ENCODE measurements at places on chromosomes 2 and 18.
A peak's percentile ranks its signal among the peaks of the same experiment; 100 is the strongest.

- DNase-seq: no peak
Measured at GRCh38 chr2:118811514-118812115, 35.8 kb downstream of the EN1 start.

DNA sequence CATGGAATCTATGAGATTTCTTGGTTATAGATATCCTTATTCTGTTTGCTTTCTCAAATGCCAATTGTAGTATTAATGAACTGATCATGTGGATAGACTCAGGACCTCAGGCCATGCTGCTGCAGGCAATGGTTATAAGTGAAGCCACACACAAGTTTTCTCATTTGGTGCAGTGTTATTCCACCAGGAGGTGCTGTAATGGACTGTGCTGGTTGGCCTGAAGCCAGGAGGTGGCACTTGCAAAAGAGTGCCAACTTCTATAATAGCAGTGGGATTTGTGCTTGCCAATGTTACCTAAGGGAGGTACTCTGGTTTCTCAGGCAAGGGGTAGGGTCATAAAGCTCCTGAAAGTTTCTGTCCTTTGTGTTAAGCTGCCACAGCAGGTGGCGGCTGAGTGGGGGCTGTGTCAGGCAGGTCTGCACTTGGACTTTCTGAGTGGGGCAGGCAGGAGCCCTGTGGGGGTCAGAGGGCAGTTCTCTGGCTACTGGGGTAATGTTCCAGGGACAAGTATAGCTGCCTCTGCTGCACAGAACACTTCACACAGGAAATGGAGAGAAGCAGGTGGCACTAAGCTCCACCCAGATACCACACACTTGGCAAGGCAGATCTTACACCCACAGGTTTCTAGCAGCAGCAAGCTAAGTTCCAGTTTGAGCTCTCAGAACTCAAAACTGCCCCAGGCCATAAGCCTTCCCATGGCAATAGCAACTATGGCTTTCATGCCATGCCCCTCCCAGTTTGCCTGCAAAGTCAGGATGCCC is 352.6 kb upstream of the CWC22 start:
- no peak for DNase-seq

DNA sequence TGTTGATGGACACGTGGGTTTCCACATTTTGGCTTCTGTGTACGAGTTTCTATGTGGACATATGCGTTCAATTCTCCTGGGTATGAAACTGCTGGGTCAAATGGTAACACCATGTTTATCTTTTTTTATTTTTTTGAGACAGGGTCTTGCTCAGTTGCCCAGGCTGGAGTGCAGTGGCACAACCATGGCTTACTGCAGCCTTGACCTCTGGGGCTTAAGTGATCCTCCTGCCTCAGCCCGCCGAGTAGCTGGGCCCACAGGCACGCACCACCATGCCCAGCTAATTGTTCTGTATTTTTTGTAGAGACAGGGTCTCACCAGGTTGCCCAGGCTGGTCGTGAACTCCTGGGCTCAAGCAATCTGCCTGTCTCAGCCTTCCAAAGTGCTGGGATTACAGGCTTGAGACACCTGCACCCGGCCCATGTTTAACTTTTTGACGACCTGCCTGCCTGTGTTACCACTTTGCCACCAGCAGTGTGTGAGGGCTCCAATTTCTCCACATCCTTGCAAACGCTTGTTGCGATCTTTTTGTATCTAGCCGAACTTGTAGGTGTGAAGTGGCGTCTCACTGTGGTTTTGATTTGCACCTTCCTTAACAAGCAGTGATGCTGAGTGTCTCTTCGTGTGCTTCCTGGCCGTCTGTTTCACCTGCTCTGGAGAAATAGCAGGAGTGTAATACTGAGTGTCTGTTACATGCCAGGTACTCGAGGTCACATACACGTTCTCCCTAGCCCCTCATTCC is 6.9 kb downstream of the HSBP1L1 start:
- DNase-seq: no peak

GRCh38 chr2:240525802-240526201 is 32.0 kb downstream of the ANKMY1 start:
- no peak for DNase-seq

- no peak for DNase-seq
Measured at GRCh38 chr18:13796515-13796914, 27.4 kb upstream of the MC5R start.

DNA sequence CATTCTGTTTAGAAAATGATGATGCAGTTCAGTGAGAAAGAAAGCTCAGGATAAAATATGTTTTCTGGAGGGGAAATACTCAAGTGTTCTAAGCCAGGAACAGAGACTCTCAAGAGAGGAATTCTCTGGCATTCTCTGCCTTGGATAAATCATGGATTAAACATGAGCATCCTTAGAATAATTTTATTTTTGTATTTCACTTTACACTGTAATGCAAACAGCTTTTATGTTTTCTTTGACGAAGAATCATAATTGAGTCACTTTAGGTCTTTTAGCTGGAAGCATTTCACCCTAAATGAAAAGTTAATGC is 11.1 kb downstream of the GDF7 start:
- no peak for DNase-seq

DNA sequence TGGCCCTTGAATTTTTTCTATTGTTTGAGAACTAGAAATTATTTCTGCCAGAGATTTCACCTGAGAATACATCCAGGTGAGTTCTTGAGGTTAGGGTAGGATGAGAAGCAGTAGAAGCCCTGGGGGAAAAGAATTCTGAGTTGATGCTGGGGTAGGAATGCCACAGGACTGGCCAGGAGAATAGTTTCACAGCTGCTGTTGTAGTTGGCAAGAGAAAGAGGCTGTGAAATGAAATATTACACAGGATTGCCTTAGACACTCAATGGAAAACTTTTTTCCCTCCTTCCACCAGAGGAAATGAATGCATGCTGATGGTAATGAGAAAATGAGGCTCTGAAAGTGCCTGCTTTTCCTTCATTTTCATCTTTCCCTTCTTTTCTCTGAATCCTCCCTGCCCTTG is 54.6 kb downstream of the PRKCE start:
- DNase-seq: no peak

DNA sequence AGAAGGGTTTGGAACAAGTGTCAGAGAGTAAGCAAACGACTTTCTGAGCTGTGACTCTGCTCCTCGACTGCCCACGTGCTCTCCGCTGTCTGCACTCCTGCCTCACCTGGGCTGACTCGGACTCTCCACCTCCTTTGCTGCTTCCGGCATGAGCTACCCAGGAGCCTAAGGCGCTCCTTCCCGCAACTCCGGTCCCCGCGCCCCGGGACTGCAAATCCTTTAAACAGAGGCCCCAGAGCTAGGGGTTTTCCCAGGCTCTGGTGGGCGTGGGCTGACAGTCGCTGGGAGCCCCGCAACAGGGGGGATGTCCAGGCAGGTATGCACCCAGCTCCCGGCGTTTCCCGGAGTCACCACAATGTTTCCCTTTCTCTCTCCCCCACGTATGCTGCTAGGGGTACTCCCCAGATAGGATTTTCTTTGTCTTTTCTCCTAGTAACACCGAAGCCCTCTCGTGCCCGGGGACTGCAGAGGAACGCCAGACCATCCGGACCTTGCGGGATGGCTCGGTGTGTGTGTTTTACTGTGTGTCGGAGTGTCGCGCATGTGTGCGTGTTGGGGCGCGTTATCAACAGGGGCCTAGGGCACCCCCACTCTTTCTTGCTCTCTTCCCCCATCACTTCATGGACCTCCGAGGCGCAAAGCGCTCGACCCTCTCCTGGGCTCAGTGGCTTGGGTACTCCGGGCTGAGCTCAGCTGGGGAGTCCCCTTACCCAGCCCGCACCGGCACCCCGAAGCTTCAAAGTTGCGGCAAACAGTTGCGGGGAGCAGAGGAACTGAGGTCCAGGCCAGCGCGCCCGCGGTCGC is 691 bp upstream of the THSD7B start:
- DNase-seq: peak; percentile 39

- DNase-seq: peak; percentile 45
Measured at GRCh38 chr2:101012706-101013181, 10.7 kb downstream of the RPL31 start.

- no peak for DNase-seq
Measured at GRCh38 chr18:650428-650858, 7.0 kb upstream of the TYMS start.

DNA sequence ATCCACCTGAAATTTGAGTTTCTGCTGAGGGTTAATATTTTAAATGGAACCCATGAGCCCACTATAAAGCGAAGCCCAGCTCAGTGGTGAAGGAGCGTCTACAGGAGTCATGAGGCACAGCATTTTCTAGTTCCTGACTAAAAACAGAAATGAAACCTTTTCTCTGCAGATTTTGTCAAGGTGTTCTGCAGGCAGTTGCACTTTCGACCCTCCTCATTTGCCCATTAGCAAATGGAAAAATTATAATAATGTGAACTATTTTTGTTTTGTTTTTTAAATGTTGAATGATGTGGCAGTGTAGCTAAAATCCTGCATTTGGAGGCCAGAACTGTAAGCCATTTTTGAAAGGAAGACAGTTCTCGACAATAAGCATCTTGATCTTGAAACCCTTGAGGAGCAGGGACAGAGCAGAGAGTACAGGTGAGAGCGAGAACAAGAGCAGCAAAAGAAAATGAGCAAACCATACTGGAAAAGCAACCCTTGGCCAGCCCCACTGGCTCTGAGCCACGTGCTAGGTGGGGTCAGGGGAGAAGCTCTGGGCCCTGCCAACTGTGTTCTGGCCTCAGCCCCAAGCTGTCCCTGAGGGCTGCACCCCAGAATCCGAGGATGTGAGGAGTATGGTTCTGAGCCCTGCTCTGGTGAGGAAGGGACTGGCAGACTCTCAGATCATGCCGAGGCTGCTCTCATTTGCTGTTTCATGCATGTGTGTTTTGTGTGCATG is 26.4 kb upstream of the COPS8 start:
- DNase-seq: no peak

DNA sequence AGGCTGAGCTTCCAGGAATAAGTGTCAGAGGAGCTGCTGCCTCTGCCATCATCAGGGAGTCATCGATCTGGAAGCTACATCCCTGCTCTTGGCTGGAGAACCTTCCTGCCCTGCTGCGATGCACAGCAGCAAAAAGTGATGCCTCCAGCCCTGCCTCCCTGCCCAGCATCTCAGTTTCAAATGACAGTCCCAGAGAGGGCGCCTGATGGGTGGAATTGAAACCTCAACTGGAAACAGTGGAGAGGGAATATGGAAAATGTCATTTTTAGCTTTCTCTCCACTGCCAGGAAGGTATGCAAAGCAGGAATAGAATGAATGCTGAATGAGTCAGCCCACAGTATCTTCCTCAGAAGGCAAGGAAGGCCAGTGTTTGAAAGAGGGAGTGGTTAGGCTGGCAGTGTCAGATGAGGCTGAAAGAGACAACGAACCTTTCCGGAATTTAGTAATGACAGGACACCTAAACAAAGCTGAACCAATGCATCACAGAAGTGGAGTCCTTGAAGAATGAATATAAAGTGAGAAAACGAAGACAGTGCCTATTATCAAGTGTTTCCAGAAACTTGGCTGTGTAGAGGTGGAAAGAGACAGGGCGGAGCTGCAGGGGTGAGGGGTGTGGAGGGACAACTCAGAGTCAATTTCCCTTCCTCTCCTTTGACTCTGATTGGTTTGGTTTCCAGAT is 153.9 kb upstream of the NDUFV2 start:
- DNase-seq: no peak

DNA sequence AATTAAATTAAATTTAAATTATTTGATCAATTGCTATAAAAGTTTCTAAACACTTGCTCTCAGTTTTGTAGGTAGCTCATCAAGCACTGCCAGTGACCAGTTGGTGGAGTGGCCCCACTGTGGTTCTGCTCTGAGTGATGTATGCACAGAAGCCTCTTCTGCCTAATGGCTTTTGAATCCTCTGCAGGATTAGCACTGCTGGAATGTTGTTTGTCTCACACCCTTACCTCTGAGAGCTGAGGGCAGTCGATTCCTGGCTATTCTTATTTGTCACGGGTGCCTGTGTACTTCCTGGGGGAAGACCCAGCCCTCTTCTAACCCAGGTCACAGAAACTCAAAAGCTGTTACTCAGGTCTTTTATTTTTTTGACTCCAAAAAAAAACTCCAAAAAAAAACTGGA is 9.5 kb downstream of the CAPN14 start:
- DNase-seq: no peak

- DNase-seq: no peak
Measured at GRCh38 chr2:158795195-158795924, at the start of gene DAPL1. Gene DAPL1, plus strand, starts transcription at chr2:158795317. Its CDS starts 56 bp downstream, at chr2:158795373.

DNA sequence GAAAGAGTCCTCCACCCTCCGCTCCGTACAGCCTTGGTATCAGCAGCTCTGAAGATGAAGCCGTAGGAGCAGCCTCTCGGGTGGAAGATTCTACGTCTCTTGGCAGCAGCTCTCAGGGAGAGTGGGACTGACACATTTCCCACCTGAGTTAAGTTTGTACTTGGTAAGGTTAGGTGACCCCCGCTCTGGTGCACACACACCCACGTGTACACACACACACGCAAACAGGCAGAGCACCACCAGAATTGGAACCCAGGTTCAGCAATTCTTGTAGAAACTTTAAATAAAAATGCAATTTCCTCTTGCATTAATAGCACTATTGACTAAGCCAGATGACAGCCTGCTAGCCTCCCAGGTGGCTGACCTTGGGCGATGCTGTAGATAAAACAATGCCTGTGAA is 111.5 kb downstream of the MBP start:
- no peak for DNase-seq

GRCh38 chr18:902229-902628 is 2.4 kb upstream of the ADCYAP1 start:
- DNase-seq: no peak

DNA sequence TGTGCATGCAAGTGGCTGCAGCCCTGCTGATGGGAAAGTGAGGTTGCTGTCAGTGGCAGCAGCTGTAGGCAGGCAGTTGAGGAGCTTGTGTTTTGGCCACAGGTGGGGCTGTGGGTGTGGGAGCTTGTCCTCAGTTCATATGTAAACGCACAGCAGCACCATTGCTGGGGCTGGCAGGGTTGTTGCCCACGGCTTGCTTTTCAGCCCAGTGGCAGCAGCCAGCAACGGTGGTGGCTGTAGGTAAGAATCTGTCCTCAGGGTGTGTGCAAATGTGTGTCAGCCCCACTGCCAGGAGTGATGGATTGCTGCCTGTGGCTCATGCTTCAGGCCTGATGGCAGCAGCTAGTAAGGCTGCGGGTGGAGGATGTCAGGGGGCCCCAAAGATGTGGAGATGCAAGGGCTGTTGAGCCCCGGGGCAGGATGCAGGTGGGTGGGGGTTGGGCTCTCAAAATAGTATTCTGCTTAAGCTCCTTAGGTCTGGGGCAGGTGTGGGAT is 141.3 kb upstream of the THUMPD2 start:
- DNase-seq: peak; percentile 5

DNA sequence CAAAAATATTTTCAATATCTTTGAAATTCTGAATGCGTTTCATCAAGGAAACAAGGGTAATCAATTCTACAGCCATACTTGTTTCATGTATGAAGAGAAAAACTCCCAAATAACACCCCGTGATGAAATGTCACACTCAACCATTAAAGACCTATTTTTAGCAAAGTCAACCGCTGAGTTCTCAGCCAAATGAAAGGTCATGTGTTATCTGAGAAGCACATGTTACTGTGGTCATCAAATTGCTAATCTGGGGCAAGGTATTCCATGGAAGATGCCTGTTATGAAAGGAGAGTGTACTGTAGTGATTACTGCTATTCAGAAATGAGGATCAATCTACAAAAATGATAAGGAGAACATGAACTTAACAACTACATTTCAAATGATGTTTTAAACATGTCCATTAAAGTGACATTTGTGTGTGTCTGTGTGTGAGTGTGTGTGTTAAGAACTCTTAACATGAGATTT is 126.7 kb downstream of the BCL2 start:
- no peak for DNase-seq
